ENCODE measurements at places on chromosomes 4 and X.

DNA sequence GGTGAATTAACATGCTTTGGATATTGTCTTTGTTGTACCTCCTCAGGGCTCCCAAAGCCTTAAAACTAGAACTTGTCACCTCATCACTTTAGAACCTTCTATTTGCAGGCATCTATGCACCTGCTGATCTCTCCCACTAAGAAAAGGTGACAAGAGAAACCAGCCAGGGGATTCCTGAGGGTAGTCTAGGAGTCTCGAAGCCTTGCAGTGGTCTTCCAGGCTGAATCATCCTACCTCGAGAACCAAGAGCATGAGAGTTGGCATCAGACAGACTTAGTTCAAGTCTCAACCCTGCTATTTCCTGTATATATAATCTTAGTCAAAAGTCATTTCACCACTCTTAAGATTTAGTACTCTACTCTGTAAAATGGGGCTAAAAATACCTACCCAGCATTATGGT lies 29.6 kb downstream of the RTL5 start:
- DNase-seq = no peak

GRCh38 chr4:70559211-70559830 lies 32.7 kb upstream of the AMBN start:
- peak; percentile 32 for DNase-seq

DNA sequence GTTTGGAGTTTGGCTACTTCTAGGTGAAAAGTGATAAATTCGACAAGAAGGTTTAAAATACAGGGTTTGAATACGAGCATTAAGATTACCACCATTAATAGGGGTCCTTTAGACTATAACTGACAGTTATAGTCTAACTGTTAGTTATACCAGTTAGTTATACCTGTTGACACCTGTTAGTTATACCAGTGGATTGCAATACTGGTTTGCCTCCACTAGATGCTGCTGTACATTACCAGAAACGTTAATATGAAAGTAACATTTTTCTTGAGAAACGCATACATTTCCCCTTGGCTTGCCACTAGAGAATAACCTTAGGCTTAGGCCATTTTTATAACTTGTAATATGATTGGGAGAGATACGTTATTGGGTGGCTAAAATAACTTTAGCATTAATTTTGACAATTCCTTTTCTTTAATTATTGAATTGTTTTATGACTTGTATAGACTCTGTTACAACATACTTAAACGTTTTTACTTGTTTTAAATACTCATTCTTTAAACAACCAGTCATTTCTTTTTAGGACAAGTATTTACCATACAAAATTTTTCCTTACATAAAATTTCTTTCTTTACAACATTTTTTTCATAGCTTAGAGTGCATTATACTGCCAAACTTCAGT lies 911.2 kb downstream of the FSTL5 start:
- peak; percentile 12 for DNase-seq

- peak; percentile 21 for DNase-seq
Observed at GRCh38 chr4:142095886-142096605, 459.7 kb downstream of the IL15 start.

GRCh38 chr4:166816890-166817289 lies 417.4 kb downstream of the SPOCK3 start:
- peak; percentile 46 for DNase-seq

GRCh38 chr4:122777846-122778673 lies 45.6 kb downstream of the BBS12 start:
- DNase-seq = no peak

DNA sequence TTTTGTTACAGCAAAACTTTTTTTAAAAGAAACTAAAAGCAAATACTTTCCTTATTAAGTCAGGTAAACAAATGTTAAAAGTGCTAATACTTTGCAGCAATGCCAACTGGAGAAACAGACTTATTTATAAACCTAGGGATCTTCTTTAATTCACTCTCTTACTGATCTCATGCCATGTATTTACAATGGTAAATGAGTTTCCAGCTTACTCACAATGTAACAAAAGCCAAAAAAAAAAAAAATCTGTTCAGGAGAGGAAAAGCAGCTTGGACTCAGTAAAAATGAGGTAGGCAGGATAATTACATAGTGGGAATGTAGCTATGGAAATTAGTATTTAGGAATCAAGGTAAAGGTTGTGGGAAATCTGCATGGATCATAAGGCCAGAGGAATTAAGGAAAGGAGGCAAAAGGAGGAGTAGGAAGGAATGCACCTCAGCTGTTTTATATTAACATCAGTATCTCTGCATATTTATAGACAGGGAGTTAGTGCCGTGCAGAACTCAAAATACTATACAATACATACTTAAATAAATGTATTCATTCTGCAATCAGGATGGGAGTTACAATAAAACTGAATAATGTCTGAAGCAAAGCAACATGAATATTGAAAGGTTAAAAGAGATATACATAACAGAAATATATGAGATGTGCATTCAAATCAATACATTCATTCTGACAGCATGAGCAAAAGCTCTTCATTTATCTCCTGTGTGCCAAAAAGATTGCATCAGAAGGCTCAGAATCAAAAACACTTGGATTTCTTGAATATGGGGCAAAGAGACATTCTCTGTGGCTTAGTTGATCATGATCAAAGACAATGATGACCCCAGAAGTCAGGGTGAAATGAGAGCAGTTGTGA lies 57.9 kb upstream of the ETNPPL start:
- no peak for DNase-seq

DNA sequence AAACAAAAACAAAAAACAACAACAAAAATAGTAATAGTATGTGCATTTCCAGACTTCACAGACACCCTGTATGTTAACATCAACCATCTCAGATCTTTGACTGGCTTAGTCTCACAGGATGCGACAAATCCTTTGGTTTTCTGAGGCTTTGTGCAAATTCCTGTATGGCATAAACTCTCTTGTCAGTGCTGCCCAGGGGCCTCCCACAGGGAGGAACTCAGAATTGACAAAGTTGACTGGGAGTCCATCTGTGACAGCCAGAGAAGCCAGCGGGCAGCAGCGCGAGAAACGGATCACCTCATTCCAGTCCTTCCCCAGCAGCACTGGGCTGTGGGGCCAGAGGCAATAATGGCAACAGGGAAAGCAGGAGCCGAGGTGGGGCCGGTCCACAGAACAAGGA lies 19.1 kb upstream of the DDX3X start:
- no peak for DNase-seq

- DNase-seq = no peak
Observed at GRCh38 chrX:44651358-44651757, 108.7 kb upstream of the FUNDC1 start.

DNA sequence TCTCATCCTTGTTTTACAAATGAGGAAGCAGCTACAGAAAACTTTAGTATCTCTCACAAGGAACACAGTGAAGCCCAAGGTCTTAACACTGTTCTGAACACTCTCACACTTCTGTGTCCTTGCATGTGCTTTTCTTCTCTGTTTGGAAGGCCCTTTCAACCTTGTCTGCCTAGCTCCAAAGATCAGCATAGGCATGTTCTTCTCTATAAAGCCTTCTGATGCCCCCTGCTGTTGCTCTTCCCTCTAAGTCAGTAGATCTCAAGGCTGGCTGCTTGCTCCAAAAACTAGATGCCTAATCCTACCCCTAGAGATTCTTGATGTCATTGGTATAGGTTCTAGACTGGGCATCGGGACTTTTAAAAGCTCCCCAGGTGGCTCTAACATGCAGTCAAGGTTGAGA lies 5.9 kb downstream of the APOO start:
- peak; percentile 41 for DNase-seq

DNA sequence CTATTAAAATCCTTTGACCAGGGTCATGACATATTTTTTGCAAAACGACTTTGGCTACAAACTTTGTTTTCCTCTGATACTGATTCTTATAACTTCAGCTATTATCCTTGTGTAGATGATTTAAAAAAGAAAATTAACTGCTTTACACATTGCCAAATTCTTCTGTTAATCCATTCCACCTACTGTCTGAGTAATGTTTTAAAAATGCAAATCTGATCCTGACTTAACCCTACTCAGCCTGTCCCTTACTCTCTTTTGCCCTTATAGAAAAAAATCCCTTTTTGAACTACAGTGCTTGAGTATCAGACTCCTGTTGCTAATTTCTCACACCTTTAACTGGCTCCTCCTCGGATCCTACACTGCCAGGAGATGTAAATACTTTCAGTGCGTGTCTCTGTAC lies 723.1 kb downstream of the ADGRL3 start:
- no peak for DNase-seq

DNA sequence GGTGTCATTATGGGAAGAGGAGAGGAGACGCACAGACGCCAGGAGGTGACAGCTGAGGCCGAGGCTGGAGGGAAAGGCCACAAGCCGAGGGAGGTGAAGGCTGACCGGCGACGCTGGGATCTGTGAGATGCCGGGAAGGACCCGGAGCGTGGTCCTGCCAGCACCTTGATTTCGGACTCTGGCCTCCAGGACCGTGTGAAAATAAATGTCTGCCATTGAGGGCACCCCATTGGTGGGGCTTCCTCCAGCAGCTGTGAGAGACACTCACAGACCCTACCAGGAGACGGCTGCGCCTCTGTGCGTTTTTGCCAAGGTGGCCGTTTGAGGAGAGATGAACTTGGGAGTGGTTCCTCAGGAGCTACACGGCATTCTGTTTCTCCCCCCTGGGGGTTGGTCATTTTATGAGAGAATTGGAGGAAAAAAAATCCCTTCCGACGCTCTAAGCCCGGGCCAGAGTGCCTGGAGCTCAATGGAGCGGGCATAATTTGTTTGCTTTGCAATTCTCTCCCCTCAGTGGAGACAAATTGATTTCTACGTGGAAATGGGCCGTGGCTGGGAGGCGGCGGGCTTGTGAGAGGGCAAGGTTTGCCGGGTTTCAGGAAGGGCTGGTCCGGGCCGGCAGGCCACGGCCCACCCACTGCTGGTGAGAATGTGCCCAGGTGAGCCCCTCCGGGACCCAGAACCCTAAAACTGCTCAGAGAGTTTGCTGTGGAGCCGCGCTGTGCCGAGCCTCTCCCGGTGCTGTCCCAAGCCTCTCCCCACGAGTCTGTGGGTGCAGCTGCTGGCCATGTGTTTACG lies 53.9 kb downstream of the CPZ start:
- peak; percentile 9 for DNase-seq

DNA sequence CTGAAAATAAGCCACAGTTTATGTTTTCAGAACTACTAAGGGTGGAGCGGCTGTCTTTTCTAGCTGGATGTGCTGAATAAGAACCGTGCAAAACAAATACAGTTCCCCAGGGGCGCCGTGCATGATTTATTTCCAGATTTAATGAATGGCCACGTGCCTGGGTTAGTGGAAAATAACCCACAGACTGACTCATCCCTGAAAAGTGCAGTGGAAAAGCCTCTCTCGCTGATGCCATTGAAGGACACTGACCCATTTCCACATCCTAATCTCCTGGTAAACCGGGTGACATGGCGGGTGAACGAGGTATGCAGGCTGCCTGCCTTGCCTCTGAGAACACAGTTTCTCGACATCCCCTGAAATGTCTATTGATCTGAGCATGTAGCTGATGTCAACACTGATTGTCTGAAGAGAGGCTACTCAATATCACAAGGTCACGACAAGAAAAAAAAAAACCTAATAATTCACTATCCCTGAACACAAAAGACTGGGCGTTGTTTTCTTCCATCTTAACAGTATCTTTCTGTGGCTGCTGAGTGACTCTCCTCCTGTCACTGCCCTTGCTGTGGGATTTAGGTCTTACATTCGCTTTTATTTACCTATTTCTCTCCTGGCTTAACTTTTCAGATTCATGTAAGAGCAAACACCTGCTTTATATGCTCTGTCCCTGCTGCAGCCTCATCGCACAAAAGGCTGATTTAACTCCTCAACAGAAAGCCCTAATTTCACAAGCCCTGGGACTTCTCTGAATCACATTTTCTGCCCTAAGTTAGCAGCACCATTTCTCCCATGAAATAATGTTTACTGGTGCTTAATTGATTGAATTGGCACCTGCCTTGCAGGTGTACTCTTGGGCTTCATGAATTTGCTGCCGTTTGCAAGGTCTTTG lies 76.9 kb upstream of the SCOC start:
- peak; percentile 32 for DNase-seq

DNA sequence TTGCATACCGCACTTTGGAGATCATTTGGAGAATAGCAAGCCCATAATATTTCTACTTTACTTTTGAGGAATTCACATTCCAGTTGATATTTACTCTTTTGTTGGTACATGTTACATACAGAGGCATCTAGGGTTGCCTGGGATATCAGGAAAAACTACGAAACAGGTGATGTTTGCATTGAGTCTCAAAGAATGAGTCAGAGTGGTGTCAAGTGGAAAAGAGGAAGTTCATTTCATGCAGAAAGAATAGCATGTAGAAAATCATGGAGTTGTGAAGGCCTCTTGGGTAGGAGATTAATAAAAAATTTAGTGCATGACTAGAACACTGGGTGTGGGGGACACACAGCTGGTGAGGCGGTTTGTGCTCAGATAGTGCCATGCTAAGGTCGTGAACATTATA lies 33.5 kb upstream of the ELOVL6 start:
- no peak for DNase-seq

- no peak for DNase-seq
Observed at GRCh38 chr4:98749206-98749605, 90.8 kb upstream of the TSPAN5 start.

DNA sequence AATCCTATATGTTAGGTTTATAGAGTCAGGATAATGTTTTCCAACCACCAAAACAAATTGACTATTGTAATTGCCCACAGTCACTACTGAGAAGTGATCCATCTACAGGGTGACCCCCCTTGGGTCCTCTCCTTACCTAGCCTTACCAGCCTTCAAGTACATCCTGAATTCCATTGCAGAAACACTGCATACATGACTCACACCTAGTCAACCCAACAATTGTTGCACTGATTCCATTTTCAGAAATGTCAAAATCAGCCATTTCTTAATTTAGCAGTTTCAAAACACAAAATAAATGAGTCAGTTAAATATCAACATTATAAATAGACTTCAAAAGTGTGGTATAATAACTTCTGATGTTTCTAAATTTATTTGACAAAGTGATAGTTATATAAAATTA lies 106.3 kb upstream of the TNIP3 start:
- DNase-seq = no peak

GRCh38 chr4:22778547-22779163 lies 85.9 kb downstream of the GBA3 start:
- no peak for DNase-seq

GRCh38 chr4:958314-958665 lies 15.1 kb downstream of the DGKQ start:
- no peak for DNase-seq

DNA sequence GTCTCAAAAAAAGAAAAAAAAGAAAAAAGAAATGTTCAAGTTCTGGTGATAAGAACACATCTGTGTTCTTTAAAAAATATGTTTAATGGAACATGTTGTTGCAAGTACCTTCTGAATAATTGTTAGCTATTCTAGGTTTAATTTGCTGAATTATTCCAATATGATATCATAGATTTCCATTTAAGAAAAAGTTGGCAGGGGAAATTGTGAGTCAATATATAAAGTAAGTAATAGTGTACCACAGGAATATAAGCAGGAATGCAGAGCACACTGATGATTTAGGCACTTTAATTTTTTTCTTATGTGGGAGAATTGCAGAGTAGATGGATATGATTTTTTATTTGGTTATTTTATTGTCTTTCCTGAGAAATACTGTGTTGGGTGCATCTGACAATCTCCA lies 190.7 kb downstream of the RPA4 start:
- DNase-seq = no peak

DNA sequence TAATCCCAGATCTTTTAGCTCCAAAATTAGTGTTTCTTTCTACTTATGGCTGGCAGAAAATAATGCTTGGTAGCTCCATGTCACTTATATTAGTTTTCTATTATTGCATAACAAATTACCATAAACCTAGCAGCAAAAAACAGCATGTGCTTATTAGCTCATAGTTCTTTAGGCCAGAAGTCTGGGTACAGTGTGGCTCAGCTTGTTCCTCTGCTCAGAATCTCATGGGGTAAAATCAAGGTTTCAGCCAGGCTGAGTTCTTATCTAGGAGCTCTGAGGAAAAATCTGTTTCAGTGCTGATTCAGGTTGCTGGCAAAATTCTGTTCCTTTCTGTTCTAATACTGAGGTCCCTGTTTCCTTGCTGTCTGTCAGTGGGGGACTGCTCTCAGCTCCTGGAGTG lies 101.1 kb downstream of the CT47B1 start:
- DNase-seq = no peak

Data from NCI-H2081 (cell line).